ENCODE measurements at places on chromosomes 4 and X. TPM values are rescaled to one million over a fixed set of nuclear protein-coding genes. Genes with fewer than 3 reads are reported as not detected.

Gene BANK1
- 1.8 TPM for total RNA-seq

Gene CT55
- total RNA-seq, result not detected

Gene FRAS1
- total RNA-seq, result 0.87 TPM

DNA sequence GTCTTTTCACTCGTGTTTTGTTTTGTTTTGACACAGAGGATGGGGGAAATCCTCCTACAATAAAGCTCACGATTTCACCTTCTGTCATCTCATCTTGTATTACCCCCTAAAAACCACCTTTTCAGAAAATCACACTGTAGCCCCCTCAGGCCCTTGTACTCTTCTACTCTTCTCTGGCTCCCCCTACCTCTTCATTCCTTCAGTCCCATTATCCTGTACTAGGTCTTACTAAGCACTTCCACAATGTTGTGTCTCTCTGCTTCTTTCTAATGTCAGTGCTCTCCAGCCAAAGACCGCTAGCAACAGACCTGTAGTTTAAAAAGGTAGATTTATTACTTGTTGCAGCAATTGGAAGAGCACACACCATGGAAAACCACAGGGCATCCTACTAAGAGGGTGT is 30.0 kb upstream of the RNF128 start:
- DNase-seq, result no peak

DNA sequence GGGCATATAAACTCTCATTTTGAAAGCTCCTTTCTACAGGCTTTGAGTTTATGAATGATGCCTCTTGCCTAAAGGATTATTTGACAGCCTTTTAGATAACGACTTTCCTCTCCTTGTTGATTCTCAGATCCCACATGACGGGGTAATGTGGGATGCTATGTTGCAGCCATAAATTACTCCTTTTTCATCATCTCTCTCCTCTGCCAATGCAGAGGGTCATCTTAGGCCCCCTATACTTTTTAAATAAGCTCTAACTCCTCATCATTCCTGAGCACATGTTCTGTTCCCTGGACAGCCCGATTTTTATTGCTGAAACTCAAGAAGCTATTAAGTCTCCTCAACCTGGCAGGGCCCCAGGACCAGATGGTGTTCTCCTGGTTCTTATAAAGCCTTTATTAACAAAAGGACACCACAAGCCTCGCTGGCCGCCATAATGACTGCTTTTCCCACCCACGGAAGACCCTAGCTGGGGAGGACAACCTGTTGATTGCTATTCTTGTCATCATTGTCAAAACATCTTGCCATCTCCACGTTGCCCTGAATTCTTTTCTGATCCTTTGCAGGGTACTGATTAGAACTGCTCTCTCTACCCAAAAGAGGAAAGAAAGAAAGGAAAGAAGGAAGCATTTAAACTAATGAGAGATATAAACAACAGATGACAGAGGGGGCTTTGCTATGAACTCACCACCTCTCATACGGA is 150.7 kb downstream of the DHX15 start:
- DNase-seq, result no peak

Gene PCDH11X
- 3.4 TPM for total RNA-seq

DNA sequence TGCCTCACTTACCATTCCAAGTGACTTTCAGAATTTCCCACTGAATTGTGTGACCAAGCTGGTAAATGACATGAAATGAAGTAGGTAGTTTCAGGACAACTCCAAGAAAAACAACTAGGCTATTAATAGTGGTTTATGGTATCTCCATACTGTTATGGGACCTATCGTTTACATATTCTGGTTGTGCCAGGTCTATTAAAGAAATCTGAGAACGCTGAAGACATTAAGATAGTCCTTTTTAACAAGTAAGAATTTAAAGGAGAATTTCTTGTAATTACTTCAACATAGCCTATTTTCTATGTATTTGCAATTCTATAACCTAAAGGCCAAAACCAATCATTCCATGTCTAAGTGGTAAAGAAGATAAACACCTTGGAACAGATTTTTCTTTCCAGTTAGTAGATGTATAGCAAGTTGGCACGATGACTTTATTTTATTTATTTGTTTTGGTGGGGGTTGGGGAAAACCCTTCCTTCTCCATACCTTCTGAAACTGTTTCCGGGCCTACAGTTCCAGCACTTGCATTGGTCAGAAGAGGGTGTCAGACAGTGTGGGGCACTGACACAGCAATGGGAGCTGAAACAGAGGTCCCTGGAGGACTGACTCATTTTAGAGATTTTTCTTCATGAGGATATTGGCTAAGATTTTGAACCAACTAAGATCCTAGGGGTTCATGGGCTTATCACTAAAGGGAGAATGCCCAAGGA is 7.6 kb upstream of the DCLK2 start:
- no peak for DNase-seq

GRCh38 chr4:158004101-158004500 is 168.7 kb downstream of the GASK1B start:
- no peak for DNase-seq

DNA sequence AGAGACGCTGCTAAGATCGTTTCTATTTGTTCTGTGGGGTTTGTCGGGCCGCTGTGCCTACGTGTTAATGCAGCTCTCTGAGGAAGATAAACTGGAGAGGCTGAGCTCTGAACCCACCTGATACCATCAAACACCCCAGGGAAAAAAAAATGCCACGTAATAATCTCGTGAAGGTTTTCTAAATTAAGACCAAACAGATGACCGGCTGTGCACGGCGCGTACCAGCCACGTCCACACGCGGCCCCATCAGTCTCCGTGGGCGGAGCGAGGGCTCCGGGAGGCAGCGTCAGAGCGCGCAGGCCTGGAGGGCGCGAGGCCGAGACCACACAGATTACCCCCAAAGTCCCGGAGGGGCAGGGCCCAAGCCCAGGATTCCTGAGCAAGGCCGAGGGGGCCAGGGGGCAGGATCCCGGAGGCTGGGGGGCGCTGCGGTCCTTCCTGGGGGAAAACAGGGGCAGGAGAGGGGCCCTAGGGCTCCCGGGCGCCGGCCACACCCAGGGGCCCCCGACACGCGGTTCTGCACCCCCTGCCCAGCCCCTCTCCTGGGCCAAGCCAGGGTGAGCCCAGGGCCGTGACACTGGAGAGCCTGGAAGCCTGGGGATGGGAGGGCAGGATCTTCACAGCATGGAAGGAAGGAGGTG is 91.9 kb downstream of the FAM53A start:
- DNase-seq, result peak; percentile 12

DNA sequence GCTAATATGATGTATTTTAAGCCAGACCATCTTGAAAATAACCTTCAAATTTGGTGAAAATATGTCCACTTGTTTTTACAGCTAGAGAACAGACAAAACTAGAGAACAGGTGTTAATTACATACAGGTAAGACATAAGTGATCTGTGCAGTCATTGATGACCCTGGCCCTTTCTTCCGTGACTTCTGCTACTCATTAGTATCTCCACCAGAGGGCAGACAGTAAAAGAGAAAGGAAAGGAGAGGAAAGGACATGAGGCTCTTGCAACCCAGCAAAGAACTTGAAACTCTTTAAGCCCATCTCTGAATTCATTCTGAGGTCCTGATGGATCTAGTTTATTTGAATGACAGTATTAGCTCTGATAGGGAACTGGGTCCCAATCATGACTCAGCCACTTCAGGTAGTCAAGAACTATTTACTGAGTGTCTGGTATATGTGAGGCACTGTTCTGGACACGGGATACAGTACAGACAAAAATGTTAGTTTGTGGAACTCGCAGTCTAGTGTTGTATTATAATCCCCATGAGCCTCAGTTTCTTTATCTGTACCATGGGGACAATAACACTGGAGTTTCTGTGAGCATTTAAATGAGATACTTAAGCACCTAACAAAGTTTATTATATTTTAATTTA is 121.0 kb upstream of the TEX13D start:
- no peak for DNase-seq

Gene NUDT11
- 1.4 TPM for total RNA-seq

Gene ACOT9
- 69.1 TPM for total RNA-seq

Gene KLB
- not detected for total RNA-seq

DNA sequence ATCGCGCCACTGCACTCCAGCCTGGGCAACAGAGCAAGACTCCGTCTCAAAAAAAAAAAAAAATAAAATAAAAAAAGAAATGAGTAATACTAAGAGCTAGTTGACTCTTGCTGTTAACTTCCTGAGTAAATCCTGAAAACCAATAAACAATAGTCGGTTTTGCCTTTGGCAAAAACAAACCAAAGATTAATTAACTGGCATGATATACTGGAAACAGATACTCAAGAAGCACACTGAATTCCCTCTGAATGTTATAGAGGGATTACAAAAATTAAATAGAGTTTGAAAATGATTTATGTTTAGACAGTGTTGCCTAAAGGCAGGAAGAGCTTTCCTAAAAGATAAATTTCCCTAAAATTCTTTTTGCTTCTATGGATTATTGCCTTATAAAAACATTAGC is 1702.3 kb downstream of the STIM2 start:
- DNase-seq, result no peak

DNA sequence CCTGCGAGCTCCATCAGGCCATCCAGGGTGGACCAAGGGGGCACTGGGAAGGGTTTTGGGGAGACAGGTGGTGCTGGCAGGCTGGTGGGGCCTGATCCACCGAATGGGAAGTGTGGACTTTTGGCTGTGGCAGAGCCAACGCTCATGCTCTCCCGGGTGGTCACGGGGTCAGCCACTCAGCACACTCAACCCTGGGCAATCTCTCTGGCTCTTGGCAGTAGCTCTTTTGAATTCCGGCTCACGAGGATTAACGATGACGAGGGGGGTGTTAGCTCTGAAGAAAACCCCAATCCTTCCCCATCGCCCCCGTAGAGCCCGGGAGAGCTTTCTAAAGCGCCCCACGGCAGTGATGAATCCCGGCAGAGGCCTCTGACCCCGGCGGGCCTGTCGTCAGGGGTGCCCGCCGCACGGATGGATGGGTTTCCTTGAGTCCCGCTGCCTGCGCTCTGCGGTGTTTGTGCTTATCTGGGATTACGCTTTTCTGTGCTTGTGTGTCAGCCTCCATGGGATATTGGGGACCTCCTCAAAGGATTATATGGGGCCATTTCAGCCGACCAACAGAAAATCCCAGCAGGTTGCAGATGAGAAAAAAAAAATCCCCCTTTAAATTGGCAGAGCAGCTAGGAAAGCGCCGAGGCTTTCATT is 156.8 kb upstream of the PSAPL1 start:
- no peak for DNase-seq

GRCh38 chr4:773214-773613 is 52.7 kb downstream of the CPLX1 start:
- no peak for DNase-seq

Gene SEPTIN11
- 120 TPM for total RNA-seq

Gene PDGFC
- 51.5 TPM for total RNA-seq

GRCh38 chr4:105946771-105947170 is 51.5 kb downstream of the NPNT start:
- no peak for DNase-seq

DNA sequence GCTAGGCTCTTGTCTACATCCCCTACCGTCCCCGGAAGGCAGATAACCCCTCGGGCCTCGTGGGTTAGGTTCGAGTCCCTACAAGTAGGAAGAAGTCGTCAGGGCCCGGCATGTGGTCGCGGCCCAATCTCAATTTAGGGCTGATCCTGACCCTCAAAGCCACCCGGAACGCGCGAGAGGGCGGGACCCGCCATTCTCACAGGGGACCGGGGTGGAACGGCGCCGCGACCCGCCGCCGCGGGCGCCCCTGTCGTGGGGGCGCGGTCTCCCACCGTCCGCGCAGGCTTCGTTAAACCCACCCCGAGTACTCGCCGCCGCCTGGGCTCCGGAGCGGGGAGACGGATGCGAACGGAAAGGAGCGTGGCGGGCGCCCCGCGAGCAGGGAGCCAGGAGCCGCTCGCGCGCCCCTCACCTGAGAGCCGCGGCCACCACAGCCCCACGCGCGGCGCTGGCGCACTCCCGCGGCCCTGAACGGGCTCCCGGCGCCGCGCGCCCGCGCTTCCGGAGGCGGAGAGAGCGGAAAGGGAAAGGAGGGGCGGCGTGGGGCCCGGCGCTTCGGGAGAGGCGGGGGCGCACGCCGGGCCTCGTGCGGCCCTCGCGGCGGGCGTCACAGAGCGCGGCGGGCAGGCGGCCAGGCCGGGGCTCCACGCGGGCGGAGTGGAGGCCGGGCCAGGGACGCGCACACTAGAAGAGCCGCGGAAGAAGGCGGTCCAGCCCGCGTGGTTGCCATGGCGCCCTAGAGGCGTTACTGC is at the start of gene CFAP97:
Gene CFAP97 (minus strand): TSS at position 515 of the 752 bp plus-strand sequence. CDS start 12,804 bp downstream, outside the sequence.
- DNase-seq, result peak; percentile 95

Gene RTL9
- 0.26 TPM for total RNA-seq

Gene BMX
- total RNA-seq, result 3.8 TPM

- DNase-seq, result no peak
Measured at GRCh38 chr4:55546506-55546755, 278 bp downstream of the CLOCK start.

- no peak for DNase-seq
Measured at GRCh38 chrX:83829874-83830273, 31.1 kb upstream of the CYLC1 start.

Gene TEX13C
- total RNA-seq, result not detected

GRCh38 chr4:169225058-169225751 is 45.6 kb downstream of the SH3RF1 start:
- DNase-seq, result no peak

- DNase-seq, result no peak
Measured at GRCh38 chr4:114488301-114488982, 110.2 kb upstream of the UGT8 start.

- no peak for DNase-seq
Measured at GRCh38 chr4:15784959-15785634, 7.0 kb downstream of the CD38 start.

GRCh38 chr4:45550766-45551366 is 573.0 kb downstream of the GABRG1 start:
- no peak for DNase-seq

DNA sequence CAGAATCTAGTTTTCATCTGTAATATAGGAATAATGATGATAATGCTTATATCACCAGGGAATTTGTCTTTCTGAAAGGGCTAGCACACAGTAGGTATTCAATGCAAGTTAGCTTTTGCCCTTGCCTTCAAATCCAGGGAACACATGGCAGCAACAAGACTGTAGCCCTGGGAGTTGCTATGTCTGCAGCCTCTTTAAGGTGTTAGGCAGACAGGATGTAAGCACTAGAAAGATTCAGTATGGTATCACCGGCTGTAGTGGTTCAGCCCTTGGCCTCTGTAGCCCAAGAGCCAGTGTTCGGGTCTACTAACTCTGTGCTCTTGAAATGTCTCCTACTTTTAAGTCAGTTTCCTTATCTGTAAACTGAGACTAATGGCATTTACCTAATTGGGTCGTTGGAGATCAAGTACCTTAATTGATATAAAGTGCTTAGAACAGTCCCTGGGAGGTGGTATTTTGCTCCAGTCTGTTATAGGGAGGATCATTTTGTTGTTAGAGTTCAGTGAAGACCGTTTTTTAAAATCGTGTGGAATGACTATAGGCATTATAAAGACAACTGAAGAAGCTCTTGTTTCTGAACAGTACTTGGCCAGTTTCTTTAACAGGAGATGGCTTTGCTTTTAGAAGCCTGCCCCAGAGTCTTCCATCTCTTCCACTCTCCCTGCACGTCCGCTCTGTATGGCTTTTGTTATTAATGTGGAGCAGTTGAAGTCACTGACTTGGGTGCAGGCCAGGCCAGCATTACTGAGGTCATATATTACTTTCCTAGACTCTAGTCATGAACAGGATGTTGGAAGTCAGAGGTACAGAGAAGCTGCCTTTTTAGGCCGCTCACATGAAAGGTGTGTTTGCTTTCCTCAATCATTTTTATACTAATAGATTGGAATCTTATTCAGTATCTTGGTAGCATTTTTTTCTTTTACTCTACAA is 44.8 kb downstream of the GAB1 start:
- DNase-seq, result peak; percentile 94

GRCh38 chr4:26885912-26886274 is 25.3 kb downstream of the STIM2 start:
- DNase-seq, result no peak

All from aorta (tissue), 5 donors.